Panc1 (cell line): ENCODE measurements at places on chromosomes 2 and 18.

GRCh38 chr2:98508709-98509066, 64.0 kb downstream of the INPP4A start:
- DNase-seq, result no peak

DNA sequence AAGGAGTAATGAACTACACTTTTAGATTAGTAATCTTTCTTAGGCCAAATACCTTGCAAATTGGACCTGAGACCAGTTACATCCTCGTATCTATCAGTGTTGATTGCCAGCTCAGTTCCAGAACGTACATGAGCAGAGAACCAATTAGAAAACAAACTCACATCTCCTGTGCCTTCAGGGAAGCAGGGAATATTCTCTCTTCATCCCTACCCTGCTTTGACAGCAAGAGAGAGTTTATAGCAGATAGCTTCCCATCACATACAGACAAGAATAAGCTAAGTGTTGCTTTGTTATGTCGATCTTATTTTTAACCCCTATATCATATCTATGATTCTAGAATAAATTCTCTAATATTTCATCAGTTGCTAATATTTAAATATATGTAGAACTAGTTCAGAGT, 181.8 kb downstream of the DSC3 start:
- DNase-seq, result no peak

DNA sequence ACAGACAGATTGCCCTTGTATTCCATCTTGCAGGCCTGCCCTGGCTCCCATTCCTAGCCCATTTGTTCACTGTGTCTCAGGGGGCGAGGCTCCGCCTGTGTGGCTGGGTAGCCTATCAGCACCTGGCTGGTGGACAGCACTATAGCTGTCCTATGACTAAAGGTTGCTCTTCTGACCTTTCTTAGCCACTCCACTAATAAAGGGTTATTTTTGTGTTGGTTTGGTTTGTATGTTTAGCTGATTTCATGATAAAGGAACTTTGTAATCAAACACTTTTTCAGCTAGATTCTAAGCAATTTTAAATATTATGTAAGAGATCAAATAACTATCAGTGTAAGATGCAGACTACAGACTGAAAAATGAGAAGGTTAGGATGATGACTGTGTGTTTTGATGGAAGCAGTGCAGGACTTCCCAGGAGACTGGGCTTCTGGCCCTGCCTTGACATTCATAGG, 72.2 kb downstream of the CRIM1 start:
- no peak for DNase-seq

DNA sequence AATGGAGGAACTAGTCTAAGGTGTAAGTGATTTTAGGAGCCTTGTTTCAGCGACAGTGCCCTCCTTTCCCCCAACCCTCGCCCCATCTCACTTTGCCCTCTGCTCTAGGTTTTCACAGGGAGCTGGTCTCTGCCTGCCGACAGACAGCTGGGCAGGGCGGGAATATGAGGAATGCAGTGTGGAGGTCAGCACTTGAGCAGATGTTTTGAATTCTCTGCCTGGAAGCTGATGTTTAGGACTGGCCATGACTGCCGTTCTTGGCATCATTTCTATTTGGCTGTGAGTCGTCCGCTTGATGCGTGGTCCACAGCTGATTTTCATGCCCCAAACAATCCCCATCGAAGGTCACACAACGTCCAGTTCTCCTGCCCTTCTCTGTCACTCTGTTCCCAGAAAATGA, 55.1 kb upstream of the SIX3 start:
- no peak for DNase-seq

- DNase-seq, result no peak
These were observed 233.8 kb upstream of the PIK3C3 start for GRCh38 chr18:41721103-41721790.

GRCh38 chr2:225008935-225009334, 33.3 kb downstream of the DOCK10 start:
- DNase-seq, result no peak

- DNase-seq, result no peak
These were observed 5.5 kb upstream of the HNRNPA3 start for GRCh38 chr2:177207101-177207500.

GRCh38 chr2:159157361-159158209, 128.9 kb downstream of the WDSUB1 start:
- no peak for DNase-seq
